WTC11 (cell line): ENCODE measurements at places on chromosomes 7 and 10. TPM values are rescaled to one million over a fixed set of nuclear protein-coding genes. Genes with fewer than 3 reads are reported as not detected.

BTRC gene
- 20.6 to 22.4 TPM (median 22.2 TPM) in 3 replicates for total RNA-seq

DNA sequence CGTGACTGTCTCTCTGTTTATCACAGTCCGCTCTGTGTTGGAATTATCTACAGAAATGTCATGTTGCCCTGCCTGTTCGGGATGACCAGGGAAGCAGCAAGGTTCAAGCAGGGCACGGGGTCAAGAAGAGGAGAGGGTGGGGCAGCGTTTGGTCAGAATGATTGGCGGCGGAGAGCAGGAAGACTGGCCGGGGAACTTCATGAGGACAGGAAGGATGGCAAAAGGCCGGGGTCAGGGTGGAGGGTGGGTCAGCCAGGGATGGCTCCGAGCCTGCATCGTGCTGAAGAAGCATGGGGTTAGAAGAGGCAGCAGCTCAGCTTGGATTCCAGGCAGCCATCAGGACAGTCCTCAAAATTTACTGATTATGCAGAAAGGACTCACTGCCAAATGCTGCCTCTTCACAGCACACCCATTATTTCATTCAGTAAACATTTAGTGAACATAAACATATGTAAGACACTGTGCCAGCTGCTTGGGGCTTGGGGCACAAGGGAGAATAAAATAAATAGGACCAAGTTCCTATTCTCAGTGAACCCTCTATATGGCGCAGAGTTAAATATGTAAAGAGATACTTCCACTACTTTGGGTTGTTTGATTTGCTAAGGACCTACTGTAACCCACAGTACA is 42.8 kb downstream of the WNT2 start:
- H3K4me1 ChIP-seq = no peaks in the 10 kb centered on the region
- no peak overlapping the region for H3K27ac ChIP-seq
- DNase-seq = no peak
- no peak overlapping the region for H3K4me3 ChIP-seq

- no peak for DNase-seq
- H3K27me3 ChIP-seq = peaks cover 41% of the 10 kb centered on the region
- H3K27ac ChIP-seq = no peak overlapping the region
Observed at GRCh38 chr7:64892666-64893309, 10.3 kb upstream of the ZNF273 start.

DNA sequence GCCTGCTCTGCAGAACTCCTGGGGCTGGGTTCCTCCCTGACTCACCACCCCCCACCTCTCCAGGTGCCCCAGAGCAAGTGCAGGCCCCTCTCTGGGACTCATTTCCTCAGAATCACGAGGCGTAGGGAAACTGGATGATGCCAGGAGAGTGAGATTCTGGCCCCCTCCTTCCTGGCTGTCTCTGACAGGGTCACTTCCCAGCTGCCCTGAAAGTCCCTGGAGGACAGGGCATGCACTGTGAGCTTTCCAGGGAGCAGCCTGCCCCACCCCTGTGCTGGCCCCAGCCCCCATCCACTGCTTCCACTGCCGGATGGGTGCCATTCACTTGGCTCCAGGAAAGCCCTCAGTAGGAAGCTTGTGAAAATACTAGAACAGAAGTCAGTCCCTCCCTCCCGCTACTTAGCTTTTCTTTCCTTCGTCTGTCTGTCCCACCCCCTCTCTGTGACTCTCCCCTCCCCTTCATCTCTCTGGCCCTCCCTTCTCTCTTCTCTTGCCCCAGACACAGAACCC is 10.4 kb downstream of the TACR2 start:
- DNase-seq = peak; percentile 32
- peaks cover 23% of the 10 kb centered on the region for H3K36me3 ChIP-seq

GRCh38 chr7:117949232-117949631 is 76.0 kb upstream of the CTTNBP2 start:
- DNase-seq = no peak
- no peak overlapping the region for H3K4me3 ChIP-seq
- no peak overlapping the region for H3K27ac ChIP-seq
- H3K27me3 ChIP-seq = peaks cover 75% of the 10 kb centered on the region
- H3K4me1 ChIP-seq = peaks cover 29% of the 10 kb centered on the region
